ENCODE measurements at places on chromosomes 2 and 18.
A peak's percentile ranks its signal among the peaks of the same experiment; 100 is the strongest.

- DNase-seq = no peak
Observed at GRCh38 chr2:54966837-54967236, 83.4 kb downstream of the RTN4 start.

GRCh38 chr2:60068755-60069154 is 484.7 kb downstream of the BCL11A start:
- no peak for DNase-seq

DNA sequence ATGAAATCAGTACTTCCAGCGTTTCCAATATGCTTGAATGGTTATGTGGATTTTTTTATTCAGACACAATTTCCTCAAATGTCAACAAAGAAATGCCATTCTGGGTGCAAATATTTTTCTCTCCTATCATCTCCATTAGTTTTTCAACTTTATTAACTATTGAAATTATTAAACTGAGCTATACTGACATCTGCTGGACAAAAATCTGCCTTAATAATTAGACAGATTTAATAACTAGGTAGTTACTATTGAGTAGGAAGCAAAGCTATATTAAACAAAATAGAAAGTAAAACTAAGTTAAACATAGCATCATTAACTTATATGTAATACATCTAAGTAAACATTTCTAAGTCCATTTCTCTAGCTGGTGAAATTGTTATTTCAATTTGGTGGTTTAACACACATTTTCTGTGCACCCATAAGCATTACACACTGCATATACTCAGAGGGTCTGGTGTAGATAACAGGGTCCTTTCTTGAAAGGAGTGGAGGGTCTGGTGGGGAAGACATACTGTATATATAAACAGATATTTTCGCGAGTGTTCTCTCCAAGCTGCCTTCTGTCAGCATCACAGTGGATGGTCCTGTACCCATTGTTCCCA is 77.0 kb downstream of the LANCL1 start:
- DNase-seq = peak; percentile 10

- DNase-seq = no peak
Observed at GRCh38 chr2:40642237-40642636, 190.3 kb upstream of the SLC8A1 start.

DNA sequence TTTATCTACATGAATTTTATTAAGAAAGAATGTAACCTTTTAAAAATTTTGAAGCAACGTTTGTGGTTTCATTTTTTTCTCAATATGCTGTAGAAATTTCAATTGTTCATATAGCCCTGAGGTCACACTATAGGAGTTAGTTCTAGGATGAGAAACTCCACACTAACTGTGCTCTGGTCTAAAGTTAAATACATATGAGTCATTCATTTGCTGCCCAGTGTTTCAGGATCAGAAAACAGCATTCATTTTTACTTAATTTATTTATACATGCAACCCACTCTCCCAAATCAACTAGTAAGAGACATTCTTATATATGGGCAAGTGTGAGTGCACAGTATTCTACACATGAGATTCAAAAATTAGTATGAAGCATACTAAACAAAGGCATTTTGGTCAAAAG is 137.9 kb downstream of the DOCK10 start:
- DNase-seq = no peak

DNA sequence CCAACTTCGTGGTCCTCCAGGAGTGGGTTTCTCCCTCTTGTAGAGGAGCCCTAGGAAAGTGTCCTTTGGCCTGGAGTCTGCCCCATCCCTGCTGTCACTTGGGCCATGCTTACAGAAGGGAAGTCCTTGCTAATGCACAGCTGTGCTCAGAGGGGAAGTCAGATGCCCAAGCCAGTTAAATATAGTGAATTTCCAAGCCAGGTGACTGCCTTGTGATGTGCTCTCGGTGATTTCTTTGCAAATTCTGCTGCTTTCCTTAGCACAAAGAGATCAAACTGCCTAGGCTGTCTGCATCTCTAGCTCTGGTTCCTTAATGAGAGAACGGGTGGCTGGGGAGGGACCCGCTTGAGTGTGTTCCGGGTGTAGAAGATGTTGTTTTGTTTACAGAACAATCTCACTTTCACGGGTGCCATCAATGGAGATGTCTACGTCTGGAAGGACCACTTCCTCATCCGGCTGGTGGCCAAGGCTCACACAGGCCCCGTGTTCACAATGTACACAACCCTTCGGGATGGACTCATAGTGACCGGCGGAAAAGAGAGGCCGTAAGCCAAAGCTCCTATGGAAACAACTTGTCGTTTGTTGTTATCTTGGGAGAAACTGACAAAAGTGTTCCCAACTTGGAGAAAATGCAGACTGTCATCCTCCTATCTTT is 91.4 kb downstream of the RTN4 start:
- DNase-seq = no peak

DNA sequence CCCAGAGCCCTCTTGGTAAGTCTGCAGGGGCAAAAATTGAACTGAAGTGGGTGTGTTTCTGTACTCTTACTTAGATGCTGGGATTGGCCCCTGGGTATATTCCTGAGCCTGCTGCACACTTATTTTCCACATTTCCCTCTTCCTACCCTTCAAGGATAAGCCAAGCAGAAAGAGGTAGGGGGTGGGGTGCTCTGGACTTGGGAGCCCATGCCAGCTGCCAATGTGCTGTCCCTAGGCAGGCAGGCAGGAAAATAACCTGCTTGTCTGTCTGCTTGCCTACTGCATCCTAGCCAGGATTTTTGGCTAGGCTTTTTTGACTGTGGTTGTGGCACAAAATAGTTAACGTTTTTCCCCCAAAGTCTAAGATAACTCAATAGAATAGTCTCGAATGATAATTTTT is 234.3 kb downstream of the ALK start:
- DNase-seq = no peak

- no peak for DNase-seq
Observed at GRCh38 chr2:290090-290722, 2.3 kb upstream of the ALKAL2 start.

DNA sequence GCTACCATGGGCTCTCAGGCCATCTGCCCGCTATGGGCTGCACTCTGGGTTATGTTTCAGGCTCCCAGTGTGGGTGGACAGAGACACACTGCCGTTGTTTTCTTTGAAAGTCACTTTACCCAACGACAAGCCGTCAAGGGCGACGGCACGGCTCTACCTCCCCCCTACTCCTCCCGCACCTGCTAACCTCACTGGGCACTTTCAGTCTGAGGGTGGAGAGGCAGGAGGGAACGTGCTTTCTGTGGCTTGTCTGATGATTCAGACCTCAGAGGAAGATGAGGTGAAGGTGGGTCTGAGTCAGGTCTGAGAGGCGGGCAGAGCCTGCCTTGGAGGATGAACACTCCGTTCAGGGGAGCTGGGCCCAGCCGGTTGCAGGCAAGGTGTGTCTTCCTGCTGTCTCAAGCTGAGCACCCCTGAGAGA is 147.6 kb upstream of the HDAC4 start:
- no peak for DNase-seq

DNA sequence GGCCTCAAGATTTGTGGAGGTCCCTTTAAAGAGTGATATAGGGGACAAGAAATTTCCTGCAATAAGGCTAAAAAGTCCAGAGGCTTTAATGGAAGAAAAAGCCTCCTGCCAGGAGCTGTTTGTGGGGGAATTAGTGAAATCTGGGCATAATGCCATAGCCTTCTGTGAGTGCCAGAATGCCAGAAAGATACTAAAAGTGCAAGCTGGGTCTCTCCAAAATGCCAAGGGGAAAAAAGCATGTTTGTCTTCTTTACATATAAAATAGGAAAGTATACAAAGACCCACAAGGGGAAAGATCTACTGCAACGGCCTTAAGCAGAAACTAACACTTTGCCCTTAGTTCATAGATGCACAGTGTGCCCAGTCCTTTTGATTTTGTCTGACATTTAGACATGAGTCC is 647.7 kb upstream of the ZNF804A start:
- no peak for DNase-seq

DNA sequence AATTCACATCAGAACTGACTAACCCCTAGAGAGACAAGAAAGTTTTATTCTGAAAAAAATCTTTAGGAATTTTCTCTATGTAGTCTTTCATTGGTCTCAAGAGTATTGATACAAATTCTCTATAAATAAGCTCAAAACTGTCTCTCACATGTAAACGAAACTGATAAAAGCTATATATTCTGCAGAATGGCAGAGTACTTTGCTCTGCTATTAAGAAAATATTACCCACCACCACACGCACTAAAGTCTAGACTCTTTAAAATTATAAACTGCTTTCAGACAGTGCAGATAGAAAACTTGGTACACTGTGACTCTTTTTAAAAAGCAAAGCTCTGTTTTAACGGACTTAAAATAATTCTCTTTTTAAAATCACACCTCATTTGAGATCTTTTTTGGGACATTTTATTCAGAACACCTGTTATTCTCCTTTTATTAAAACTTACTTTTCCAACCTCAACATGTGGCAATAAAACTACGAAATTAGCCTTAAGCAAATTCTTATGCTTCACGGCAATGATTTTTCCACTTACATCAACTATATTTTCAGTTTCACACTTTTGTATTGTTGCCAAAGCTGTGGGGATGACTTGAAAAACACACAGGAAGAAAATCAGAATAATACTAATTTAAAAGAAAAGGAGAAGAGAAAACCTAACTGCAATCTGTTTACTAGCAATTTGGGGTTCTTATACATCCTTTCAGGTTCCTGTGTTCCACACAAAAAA is 58.0 kb downstream of the CCDC88A start:
- no peak for DNase-seq

- DNase-seq = no peak
Observed at GRCh38 chr2:122366427-122366826, 611.0 kb downstream of the TSN start.

DNA sequence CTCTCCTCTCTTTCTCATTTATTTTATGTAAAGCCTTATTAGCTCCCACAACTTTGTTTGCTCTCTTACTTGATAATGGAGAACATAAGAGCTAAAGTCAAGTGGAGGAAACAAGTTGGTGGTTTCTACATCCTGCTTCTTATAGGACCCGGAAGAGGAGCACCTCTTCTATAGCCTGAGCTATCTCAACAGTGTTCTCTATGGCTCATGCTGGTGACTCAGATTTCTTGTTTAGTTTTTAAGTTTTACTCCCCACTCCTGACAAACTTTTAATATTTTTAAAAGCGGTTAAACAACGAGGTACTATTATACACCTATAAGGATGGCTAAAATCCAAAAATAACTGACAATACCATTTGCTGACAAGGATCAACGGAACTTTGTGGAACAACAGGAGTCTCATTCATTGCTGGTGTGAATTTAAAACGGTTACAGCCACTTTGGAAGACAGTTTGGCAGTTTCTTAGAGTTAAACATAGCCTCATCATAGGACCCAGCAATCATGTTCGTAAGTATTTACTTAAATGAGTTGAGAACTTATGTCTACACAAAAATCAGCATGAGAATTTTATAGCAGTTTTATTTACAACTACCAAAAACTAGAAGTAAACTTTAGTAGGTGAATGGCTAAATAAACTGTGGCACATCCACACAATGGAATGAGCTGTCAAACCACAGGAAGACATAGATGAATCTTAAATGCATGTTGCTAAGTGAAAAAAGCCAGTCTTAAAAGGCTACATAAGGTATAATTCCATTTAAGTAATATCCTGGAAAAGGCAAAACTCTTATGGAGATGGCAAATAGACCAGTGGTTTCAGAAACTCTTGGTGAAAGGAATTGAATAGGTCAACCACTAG is 12.7 kb upstream of the CDC42EP3 start:
- DNase-seq = peak; percentile 56

- no peak for DNase-seq
Observed at GRCh38 chr2:234992196-234992595, 40.4 kb downstream of the SH3BP4 start.

- DNase-seq = no peak
Observed at GRCh38 chr2:156116113-156116512, 216.4 kb downstream of the NR4A2 start.

GRCh38 chr2:157283468-157283867 is 26.0 kb downstream of the GALNT5 start:
- DNase-seq = no peak

- no peak for DNase-seq
Observed at GRCh38 chr2:45867800-45868199, 216.3 kb downstream of the PRKCE start.
